ENCODE measurements at places on chromosomes 7 and 10. TPM values are rescaled to one million over a fixed set of nuclear protein-coding genes. Genes with fewer than 3 reads are reported as not detected.

- H3K4me3 ChIP-seq, result no peak overlapping the region
- no peaks in the 10 kb centered on the region for H3K4me1 ChIP-seq
- H3K27ac ChIP-seq, result no peak overlapping the region
- no peaks in the 10 kb centered on the region for H3K27me3 ChIP-seq
These were observed 5.7 kb upstream of the GOT1 start for GRCh38 chr10:99435986-99436638.

GRCh38 chr10:87804939-87805569 is 13.0 kb downstream of the ATAD1 start:
- H3K36me3 ChIP-seq, result no peaks in the 10 kb centered on the region
- no peaks in the 10 kb centered on the region for H3K27me3 ChIP-seq
- no peaks in the 10 kb centered on the region for H3K4me1 ChIP-seq
- H3K4me3 ChIP-seq, result no peak overlapping the region
- no peak for DNase-seq

DNA sequence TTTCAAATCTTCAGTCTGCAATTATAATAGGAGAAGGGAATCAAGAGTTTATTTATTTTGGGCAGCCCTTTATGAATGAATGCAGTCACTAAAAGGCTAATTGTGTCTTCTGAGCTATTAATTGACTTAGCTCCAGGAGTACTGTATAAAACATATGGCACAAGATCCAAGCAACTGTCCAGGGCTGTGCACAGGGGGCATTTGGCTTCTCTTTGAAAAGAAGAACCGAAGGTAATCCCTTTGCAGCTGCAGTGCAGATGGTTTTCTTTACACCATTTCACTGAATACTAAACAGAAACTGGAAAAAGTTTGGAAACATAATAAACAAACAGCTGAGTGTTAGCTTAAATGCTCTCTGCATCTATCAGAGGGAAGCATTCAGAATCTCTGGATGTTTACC is 282.6 kb upstream of the LRRN3 start:
- DNase-seq, result no peak
- no peaks in the 10 kb centered on the region for H3K27me3 ChIP-seq
- H3K27ac ChIP-seq, result no peak overlapping the region
- H3K36me3 ChIP-seq, result no peaks in the 10 kb centered on the region

DNA sequence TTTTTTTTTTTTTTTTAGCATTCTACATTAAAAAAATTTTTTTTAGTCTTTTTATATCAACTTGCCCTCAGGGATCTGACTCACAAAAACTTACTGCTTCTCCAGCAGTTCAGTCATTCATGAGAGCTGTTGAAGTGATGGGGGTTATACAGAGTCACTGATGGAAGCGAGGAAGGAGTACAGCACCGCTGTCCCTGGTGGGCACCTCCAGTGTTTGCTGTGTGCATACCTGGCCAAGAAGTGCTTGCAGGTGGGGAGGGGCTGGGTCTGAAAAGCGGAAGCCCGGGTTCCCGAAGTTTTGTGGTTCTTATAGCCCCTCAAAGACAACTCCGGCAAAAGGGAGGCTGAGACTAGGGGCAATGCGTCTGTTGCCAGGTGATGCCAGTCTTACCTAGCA is 46.2 kb downstream of the MINDY4 start:
- H3K27me3 ChIP-seq, result no peaks in the 10 kb centered on the region
- H3K36me3 ChIP-seq, result no peaks in the 10 kb centered on the region
- H3K4me1 ChIP-seq, result no peaks in the 10 kb centered on the region
- no peak for DNase-seq

DNA sequence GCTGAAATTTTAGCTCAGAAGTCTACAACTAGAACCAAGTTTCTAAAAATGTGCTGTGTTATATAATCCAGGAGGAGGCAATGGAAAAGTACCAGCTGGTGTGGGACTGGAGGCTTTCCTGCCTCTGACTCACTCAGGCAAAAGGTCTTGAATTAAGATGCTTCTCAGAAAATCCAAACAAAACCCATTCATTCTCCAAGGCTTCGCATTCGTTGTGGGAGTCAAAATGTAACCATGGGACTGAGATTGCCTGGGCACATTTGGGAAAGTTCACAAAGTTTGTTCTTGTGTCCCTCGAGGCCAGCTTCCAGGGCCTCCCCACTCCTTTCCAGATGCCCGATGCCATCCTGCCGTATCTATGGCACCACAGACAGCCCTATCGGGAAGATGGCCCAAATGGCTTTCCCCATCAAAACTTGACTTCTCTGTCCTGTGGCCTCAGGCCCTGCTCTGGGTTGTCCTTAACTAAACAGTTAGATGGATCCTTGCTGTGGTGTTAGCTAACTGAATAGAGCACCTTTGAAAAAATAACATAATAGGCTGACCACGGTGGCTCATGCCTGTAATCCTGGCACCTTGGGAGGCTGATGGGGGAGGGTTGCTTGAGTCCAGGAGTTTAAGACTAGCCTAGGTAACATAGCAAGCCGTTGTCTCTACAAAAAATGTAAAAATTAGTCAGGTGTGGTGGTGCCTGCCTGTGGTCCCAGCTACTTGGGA is 180.5 kb downstream of the PFKFB3 start:
- H3K4me3 ChIP-seq, result no peak overlapping the region
- no peaks in the 10 kb centered on the region for H3K36me3 ChIP-seq
- H3K27ac ChIP-seq, result no peak overlapping the region
- peak; percentile 36 for DNase-seq
- no peaks in the 10 kb centered on the region for H3K27me3 ChIP-seq

- no peak overlapping the region for H3K27ac ChIP-seq
- no peaks in the 10 kb centered on the region for H3K27me3 ChIP-seq
- DNase-seq, result no peak
These were observed 111.3 kb upstream of the SORCS1 start for GRCh38 chr10:107275806-107276205.

The AIFM2 gene
- total RNA-seq, result 8.6 TPM

The SVOPL gene
- total RNA-seq, result 0.24 TPM

GRCh38 chr10:36220151-36220550 is 578.1 kb upstream of the FZD8 start:
- H3K27me3 ChIP-seq, result no peaks in the 10 kb centered on the region
- no peak overlapping the region for H3K4me3 ChIP-seq
- no peak for DNase-seq
- no peaks in the 10 kb centered on the region for H3K36me3 ChIP-seq
- no peak overlapping the region for H3K27ac ChIP-seq

DNA sequence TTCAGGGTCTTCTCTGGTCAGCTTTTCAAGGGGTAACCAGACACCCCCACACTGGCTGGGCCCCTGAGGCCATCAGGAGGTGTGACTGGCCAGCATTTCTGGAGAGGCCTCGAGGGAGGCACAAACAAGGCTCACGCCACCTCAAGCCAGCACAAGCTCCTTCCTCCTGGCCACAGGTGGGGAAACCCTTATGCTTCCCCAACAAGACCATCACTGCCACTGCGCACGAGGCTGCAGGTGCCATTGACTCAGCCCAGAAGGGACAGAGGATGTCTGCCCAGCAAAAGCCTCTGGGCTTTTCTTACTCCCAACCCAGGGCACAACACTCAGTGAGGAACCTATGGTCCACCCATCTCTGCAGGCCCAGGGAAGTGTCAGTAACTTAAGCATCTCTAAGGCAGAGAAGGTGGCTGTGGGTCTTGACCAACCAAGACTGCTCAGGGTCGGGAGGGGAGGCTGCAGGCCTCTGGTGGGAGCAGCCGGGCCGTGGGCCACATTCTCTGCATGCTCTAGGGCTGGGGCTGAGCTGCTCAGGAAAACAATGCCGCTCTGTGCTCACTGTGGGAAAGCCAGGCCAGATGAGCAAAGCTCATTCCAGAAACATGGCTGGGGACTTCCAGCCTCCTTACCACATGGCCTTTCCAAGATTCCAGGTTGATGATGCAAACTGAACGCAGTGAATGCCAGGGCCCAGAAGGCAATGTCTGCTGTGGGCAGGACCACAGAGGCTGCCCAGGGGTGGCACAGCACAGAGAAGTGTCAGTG is 24.2 kb upstream of the RASSF4 start:
- no peak overlapping the region for H3K27ac ChIP-seq
- no peak overlapping the region for H3K4me3 ChIP-seq
- H3K4me1 ChIP-seq, result no peaks in the 10 kb centered on the region
- no peaks in the 10 kb centered on the region for H3K36me3 ChIP-seq
- DNase-seq, result peak; percentile 52

GRCh38 chr10:82932451-82932850 is 1057.5 kb downstream of the NRG3 start:
- H3K4me1 ChIP-seq, result no peaks in the 10 kb centered on the region
- no peaks in the 10 kb centered on the region for H3K36me3 ChIP-seq
- no peak for DNase-seq
- H3K27ac ChIP-seq, result no peak overlapping the region
- no peak overlapping the region for H3K4me3 ChIP-seq

- no peaks in the 10 kb centered on the region for H3K4me1 ChIP-seq
- H3K4me3 ChIP-seq, result no peak overlapping the region
- H3K27me3 ChIP-seq, result no peaks in the 10 kb centered on the region
- DNase-seq, result no peak
- H3K27ac ChIP-seq, result no peak overlapping the region
These were observed 199.3 kb downstream of the PRKG1 start for GRCh38 chr10:51273574-51273973.

GRCh38 chr7:99139036-99139435 is 4.9 kb downstream of the SMURF1 start:
- no peak overlapping the region for H3K27ac ChIP-seq
- no peak for DNase-seq
- H3K27me3 ChIP-seq, result no peaks in the 10 kb centered on the region
- peaks cover 18% of the 10 kb centered on the region for H3K4me1 ChIP-seq

The TMEM176A gene
- total RNA-seq, result 202 TPM

DNA sequence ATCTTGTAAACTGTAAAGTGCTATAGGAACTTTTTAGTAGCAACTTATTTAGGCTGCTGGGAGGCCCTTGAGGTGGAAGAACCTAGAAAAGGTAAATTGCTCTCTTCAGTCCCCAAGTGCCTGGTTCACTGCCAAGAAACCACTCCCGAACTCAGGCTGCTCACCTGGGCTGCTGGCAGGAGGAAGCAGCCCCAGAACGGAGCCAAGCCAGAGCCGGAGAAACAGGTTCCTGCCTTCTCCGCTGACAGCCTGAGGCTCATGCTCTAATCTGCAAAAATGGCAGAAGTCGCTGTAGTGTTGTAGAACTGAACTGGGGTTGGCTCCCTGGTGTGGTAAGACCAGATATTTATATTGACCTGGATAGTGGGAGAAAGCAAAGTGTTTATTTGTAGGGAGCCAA is 136.0 kb downstream of the CUL2 start:
- H3K4me3 ChIP-seq, result no peak overlapping the region
- peak; percentile 51 for DNase-seq
- H3K4me1 ChIP-seq, result no peaks in the 10 kb centered on the region
- no peak overlapping the region for H3K27ac ChIP-seq

GRCh38 chr7:136254148-136254547 is 277.0 kb upstream of the MTPN start:
- no peaks in the 10 kb centered on the region for H3K27me3 ChIP-seq
- H3K4me1 ChIP-seq, result no peaks in the 10 kb centered on the region
- DNase-seq, result no peak
- no peak overlapping the region for H3K4me3 ChIP-seq
- H3K36me3 ChIP-seq, result no peaks in the 10 kb centered on the region

DNA sequence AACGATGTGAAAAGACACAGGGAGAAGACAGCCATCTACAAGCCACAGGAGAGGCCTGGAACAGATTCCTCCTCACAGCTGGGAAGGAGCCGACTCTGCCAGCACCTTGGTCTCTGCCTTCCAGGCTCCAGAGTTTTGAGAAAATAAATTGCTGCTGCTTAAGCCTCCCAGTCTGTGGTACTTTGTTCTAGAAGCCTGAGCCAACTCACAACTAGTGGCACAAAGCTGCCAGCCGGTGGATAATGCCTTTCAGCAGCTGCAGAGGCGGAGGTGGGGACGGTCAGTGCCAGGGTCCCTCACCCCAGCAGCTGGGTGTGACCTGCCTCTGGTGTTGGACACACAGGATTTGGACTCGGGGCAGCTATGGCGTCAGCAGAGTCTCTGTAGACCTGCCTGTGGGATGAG is 255.4 kb upstream of the PITRM1 start:
- no peaks in the 10 kb centered on the region for H3K36me3 ChIP-seq
- no peaks in the 10 kb centered on the region for H3K27me3 ChIP-seq
- peaks cover 15% of the 10 kb centered on the region for H3K4me1 ChIP-seq
- DNase-seq, result no peak
- no peak overlapping the region for H3K27ac ChIP-seq

- H3K4me1 ChIP-seq, result peaks cover 25% of the 10 kb centered on the region
- DNase-seq, result no peak
- H3K27me3 ChIP-seq, result no peaks in the 10 kb centered on the region
- no peak overlapping the region for H3K4me3 ChIP-seq
These were observed 189.9 kb upstream of the KLF14 start for GRCh38 chr7:130923930-130924329.

The NAPEPLD gene
- 11.0 TPM for total RNA-seq

The ASL gene
- total RNA-seq, result 98.5 TPM

DNA sequence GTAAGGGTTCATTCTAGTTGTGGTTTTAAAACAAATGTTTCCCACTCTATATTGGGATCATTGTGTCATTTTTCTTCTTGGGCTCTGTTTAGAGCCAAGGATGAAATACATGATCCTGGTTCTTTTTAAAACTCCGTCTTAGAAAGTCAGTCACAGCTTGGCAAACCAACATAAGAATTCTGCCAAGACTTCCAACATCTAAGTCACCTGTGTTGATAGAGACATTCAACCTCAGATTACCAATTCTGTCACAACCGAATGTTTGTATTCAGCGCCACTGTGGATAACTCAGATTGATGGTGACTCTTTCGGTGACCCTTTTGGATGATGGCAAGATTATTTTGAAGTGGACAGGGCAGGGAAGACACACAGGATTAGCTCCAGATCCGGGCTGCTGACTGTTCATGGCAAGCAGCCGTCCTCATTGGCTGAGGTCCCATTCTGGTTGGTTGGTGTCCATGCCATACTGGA is 255.4 kb downstream of the ARHGAP21 start:
- H3K36me3 ChIP-seq, result no peaks in the 10 kb centered on the region
- H3K4me3 ChIP-seq, result peak overlapping the region; percentile 12
- H3K27me3 ChIP-seq, result no peaks in the 10 kb centered on the region
- peaks cover 32% of the 10 kb centered on the region for H3K4me1 ChIP-seq

The SEMA3D gene
- total RNA-seq, result 44.9 TPM

DNA sequence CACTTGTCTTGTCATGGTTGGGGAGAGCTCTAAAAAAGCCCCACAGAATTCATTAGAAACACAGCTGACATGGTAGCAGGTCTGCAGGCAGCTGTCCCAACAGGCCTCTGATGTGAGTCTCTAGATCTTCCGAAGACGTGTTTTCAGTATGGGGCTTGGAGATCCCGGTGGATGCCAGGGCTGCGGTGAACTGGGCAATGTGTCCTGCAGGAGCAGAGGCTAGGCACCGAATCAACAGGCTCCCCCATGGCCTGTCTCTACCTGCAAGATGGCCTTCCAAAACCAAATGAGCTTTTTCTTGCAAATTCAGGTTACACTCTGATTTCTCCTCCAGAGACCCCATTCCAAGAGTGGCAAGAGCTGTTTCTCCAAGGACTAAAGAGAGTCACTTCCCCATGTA is 2.9 kb downstream of the CPXM2 start:
- H3K4me3 ChIP-seq, result no peak overlapping the region
- DNase-seq, result no peak
- peaks cover 4% of the 10 kb centered on the region for H3K4me1 ChIP-seq
- H3K27ac ChIP-seq, result no peak overlapping the region

The ITPRID1 gene
- not detected for total RNA-seq
